ENCODE measurements at places on chromosomes 4 and X.

- DNase-seq, result peak; percentile 26
Observed at GRCh38 chr4:25313201-25313895, 774 bp downstream of the ZCCHC4 start.

GRCh38 chr4:38387348-38387747, 276.7 kb upstream of the KLF3 start:
- peak; percentile 38 for DNase-seq

- peak; percentile 90 for DNase-seq
Observed at GRCh38 chr4:139453041-139453370, 915 bp upstream of the RAB33B start.

- peak; percentile 7 for DNase-seq
Observed at GRCh38 chr4:54439831-54440243, 210.7 kb downstream of the PDGFRA start.

DNA sequence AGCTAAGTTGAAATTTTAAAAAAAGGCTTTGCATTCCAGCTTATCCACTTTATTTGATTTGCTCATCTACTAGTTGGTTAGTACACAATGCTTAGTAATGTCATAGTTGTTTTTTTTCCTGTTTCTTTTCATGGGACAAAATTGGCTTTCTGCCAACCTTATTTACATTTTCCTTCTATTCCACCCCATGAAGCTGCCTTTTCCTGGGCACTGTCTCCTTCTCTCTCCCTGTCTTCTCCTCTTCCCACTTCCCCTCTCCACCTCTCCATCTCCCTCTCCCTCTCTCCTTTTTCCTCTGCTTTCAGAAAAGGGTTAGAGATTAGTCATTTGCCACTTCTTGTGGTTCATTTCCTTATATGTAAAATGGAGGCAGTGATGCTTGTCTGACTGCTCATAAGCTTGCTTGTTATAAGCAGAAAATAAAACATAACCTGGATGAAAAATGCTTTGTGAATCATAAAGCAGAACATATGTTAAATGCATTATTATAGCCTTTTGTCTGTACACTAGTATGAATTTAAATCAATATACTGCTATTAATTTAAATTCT, 181.9 kb downstream of the CEP135 start:
- peak; percentile 24 for DNase-seq

DNA sequence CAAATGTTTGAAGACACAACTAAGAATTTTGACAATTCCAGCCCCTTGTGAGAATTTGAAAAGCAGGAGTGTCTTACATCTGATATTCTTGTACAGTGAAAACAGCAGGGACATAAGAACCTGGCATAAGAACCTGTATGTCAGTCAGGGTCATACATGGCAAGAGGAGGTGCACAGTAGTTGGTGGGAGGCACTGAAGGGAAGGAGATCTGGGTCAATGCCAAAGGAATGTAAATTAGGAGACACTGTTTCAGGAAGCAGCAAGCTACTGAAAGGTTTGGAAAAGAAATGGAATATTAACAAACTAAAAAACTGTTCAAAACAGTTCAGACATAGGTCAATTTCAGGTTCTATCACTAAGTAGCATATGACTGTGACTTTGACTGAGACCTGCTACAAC, 25.0 kb upstream of the SPP1 start:
- DNase-seq, result peak; percentile 59
